ENCODE measurements at places on chromosomes 3 and 15. TPM values are rescaled to one million over a fixed set of nuclear protein-coding genes. Genes with fewer than 3 reads are reported as not detected.

MINAR1 gene
- total RNA-seq, result 0.38 TPM

STXBP5L gene
- not detected for total RNA-seq

UROC1 gene
- total RNA-seq, result not detected

USP4 gene
- total RNA-seq, result 29.4 TPM

CFAP44 gene
- total RNA-seq, result 5.7 TPM

PLCD1 gene
- 20.3 TPM for total RNA-seq

ITPKA gene
- total RNA-seq, result 1.2 TPM

MUC13 gene
- not detected for total RNA-seq
